ENCODE measurements at places on chromosomes 2 and 18.

GRCh38 chr2:108945969-108946368 is 43.1 kb downstream of the EDAR start:
- no peak for DNase-seq

DNA sequence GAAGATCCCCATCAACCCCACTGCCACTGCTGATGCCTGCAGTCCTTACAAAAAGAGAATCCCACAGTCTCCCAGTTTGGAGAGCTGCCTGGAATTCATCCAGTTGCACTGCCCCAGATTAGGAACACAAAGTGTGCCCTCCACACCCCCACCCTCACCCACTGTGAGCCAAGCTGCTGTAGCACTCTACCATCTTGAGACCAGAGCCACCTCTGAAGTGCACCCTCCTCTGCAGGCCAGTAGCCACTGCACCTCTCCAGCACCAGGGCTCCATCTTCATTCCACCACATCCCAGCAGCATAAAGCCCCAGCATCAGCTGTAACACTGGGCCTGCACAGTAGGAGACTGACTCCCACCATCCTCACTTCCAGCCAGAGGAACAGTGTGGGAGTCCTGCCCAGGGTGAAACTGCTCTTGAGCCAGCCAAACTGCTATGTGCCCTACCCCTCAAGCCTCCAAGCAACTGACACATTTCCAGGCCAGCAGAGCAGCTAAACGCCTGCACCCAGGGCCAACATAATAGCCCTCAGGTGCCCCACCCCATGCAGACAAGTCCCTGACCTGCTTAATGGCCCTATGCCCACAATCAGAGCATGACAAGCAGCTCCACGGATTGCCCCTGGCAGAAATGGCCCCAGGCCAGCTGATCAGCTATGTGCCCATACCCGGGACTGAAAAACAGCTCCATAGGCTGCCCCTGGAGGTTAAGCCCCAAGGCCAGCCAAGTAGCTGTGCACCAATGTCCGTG is 206.0 kb downstream of the ATAD2B start:
- no peak for DNase-seq

- DNase-seq, result no peak
Measured at GRCh38 chr18:10201659-10202058, 252.8 kb upstream of the APCDD1 start.

- no peak for DNase-seq
Measured at GRCh38 chr2:237964194-237964577, 2.6 kb upstream of the UBE2F start.

DNA sequence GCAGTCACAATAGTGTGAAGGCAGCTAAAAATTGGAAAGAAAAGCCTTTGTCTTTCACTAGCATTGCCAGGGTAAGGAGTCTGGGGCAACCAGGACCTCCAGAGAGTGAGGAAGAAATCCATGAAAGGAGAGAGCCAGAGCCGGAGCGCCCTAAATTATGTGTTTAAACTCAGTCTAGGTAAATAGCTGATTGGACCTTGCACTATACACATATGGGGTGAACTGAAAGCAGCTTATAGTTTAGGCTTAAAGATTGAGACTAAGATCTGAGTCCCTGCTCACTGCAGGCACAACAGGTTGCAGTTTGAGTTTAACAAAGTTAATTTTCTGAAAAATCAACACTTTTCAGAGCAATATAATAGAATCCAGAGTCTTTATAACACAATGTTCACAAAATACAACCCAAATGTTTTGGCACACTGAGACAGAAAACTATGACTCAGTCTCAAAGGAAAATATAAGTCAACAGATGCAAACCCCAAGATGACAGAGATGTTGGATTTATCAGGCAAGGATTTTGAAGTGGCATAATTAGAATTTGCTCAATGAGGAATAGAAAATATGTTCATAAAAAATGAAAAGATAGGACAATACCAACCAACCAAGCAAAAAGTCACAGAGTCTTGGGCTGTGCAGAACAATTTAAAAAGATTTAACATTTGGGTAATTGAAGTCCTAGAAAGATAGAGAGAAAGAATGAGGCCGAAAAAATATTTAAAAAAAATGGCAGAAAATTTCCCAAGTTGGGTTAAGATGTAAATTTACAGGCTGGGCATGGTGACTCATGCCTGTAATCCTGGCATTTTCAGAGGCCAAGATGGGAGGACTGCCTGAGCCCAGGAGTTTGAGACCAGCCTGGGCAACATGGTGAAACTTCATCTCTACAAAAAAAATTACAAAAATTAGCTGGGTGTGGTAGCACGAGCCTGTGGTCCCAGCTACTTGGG is 39.6 kb downstream of the DOK1 start:
- DNase-seq, result no peak

DNA sequence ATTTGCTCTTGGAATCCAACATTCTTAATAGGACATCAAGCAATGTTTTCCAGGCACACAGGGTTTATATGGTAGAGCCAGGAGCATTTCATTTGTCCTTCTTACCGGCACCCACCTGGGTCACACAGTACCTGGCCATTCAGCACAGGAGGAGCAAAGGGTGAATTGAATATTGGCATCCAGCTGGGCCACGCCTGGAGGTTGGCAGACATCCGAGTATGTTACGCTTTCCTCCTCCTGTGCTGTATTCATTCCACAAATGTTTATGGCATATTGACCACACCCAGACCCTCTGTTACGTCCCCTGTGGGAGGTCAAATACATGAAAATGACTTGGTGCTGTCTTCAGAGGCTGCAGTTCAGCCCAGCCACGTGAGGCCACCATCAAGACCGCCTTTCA is 206.2 kb downstream of the RTP5 start:
- DNase-seq, result no peak

DNA sequence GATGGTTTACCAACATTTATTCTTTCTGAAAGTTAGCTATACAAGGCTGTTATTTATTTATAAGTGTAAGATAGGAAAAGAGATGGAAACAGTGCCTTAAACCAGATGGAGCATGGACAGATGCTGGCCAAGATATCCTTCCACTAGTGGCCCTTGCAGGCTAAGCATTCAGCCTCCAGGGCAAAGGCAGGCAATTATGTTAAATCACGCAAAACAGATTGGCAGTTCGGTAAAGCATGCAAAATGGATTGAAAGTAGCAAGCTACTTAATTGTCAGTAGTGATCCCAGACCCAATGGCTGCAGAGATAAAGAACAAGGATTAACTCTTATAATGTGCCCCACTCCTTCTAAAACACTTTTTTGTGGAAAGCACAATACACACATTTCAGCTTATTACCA is 105.4 kb upstream of the MAP4K3 start:
- DNase-seq, result no peak

- DNase-seq, result no peak
Measured at GRCh38 chr2:132636346-132636745, 33.7 kb downstream of the LYPD1 start.

DNA sequence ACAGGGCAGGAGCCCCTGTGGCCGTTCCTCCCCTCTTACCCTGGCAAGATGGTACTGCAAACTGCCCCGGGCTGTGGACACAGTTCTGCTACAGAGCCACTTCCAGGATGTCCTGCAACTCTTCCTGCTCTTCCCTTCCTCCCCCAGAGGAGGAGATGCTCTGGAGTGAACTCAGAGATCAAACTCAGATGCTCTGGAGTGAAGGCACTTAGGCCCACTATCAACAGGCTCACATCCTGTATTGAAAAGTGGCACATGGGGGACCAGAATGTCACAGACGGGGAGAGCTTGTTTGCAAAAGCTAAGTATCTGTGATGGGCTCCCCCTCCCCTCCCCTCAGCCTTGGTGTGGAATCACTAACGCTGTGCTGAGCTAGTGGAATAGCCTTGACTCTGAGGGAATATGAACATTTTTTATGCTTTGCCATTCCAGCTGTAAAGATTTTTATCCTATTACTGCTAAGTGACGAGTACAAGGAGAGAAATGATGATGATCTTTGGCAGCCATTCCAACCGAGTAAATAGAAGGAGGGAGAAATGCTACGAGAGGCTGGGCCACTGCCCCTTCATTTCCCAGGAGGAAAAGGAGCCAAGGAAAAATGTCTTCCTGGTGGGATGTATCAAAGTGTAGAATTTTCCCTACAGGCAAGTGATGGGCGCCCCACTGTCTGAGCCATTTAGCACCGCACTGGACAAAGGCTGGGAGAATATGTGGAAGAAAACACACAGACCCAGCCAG is 152.6 kb downstream of the GALNT14 start:
- DNase-seq, result no peak

DNA sequence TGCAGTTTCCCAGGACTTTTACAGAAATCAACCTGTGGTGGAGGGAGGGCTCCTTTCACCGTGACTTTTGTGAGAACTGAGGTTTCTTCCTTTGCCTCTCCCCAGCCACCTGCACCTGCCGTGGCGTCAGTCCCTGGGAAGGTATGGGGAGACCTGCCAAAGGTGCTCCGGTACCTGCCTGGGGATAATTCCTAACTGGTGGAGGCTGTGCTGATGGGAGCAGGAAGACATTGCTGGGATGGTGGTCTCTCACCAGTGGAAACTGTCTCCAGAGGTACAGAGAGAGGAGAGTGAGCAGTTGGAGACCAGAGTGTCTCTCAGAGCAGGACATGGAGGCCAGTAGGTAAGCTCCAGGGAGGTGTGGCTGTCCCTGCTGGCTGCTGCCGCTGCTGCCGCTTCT is 52.6 kb downstream of the CIB4 start:
- no peak for DNase-seq

- no peak for DNase-seq
Measured at GRCh38 chr2:20393986-20394385, 43.3 kb upstream of the PUM2 start.

GRCh38 chr2:32810909-32811495 is 135.8 kb upstream of the LTBP1 start:
- DNase-seq, result no peak

GRCh38 chr2:178947006-178947405 is 102.9 kb downstream of the CCDC141 start:
- no peak for DNase-seq

- no peak for DNase-seq
Measured at GRCh38 chr2:195003881-195004471, 653.0 kb upstream of the SLC39A10 start.

DNA sequence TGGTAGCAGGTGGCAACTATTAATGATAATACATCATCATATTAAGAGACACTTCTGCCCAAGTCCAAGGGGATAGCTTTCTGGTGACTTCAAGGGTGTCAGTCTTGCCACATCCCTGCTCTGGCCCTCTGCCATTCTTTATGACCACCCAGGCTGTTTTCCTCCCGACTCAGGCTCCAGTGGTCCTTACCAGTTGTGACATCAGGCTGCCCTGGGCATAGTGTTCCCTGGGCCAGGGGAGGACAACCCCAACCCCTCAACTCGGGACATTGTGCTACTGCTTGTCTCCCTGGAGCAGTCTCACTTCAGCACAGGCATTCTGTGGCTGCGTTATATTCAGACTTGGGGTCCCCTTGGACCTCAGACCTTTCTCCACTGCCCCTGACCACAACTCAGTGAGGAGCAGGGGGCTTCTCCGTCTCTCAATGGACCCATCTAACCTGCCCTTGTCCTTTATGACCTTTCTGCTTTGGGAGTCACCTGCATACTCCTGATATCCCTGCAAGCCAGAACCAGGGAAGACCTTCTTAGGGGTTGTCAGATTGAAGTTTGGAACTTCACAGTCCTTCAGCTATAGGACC is 12.8 kb downstream of the DNAJB2 start:
- DNase-seq, result no peak

DNA sequence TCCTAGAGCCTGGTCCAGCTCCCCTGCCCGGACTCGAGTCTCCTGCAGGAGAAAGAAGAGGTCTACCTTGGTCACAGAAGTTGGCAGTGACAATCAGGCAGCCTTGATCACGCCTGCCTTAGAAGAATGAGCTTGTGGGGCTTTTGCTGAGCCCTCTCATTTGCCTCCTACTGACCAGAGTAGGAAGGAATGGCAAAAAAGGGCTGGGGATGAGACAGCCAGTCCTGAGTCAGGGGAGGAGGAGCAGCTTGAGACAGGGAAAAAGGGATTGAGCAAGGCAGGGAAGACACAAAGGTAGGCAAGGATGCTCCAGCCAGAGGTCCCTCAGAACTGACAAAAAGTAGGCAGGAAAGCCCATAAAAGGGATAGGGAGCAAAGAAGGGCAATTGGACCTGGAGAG is 6.0 kb downstream of the WDR54 start:
- DNase-seq, result no peak

DNA sequence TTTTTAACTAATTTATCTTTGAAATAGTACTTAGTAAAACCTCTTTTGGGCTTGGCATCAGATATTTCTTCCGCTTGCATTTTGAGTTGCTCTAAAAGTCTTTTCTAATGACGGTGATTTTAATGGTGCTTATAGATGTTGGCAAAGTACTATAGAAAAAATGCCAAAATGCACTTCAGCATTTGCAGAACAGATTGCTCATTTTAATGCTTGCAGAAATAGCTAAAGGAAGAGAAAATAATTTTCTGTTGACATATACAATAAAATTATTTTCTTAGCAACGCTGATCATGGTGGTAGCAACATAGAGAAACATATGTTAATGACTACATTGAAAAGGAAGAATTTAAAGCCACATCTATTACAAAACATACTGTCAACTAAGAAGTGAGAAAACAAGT is 170.7 kb downstream of the STK39 start:
- DNase-seq, result no peak

DNA sequence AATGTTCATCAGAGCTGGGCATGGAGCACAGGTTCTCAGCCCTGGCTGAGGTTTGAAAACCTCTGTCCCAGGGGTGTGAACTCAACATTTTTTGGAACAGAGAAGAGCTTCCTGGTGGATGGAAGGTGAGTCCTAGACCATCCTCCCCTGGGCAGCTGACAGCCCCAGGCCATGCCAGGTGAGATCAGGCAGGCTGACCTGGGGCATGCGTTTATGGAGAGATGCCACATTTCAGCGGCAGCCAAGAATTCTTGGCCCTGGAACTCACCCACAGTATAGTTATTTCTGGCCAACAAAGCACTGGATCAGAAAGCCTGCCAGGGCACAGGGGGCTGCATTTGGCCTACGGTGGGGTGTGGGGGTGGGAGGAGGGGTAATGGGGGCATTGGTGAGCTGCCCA is 83.8 kb downstream of the EDAR start:
- no peak for DNase-seq

DNA sequence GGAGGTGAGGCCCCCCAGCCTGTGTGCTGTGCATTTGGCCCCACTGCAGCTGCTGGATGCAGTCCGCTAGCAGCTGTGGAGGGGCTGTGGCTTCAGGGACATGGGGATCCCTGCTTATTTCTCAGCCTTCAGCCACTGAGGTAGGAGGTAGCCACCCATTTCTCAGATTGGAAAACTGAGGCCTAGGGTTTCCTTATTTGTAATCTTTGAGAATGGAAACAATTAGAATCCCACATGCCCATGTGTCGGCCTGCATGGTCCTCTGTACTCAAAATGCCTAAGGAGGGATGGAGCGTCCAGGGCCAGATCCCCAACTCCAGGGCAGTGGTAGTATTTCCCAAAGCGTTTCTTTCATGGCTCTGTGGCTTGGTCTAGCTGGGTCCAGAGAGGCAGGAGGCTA is 42.1 kb downstream of the TOGARAM2 start:
- DNase-seq, result no peak

DNA sequence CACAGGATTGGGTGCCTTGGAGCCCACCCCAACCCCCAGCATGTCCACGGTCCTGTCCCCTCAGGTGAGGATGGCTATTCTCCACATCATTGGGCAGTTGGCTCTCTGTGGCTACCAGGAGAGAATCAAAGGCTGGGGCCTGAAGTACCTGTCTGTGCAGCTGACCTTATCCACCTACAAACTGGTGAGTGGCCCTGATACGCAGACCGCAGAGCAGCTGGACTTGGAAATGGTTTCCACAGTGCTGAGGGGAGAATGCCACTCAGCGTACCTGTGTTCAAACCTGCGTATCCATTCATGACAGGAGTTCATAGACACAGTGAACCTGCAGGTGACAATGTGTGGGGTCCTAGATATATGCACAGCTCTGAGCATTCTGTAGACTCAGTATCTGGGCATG is 21.6 kb downstream of the MROH2A start:
- no peak for DNase-seq
